Activated CD4-positive, alpha-beta T cell treated with anti-CD3 and anti-CD28 coated beads, Interleukin-2, Interleukin-4, amounts not matched to agents 100 ng/mL and 50 ng/mL, durations not matched to agents 16 hours and 8 hours (primary cell): ENCODE measurements at places on chromosomes 1 and 21.

DNA sequence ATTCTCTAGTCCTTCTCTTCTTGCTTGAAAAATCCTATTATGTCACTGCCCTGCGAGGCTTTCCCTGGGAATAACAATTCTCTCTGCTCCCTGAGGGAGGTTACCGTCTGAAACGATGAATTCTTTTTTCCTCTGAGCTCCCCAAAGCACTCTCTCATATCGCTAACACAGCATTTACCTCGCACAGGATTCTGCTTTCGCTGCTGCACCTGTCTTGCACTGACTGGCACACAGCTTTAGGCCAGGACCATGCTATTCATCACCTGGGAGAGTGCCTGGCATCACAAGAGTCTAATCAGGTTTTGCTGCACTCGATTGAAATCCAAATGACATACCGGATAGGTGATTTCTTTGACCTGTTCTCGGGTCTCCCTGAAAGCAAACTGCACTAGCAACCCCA is 52.8 kb upstream of the GNG4 start:
- DNase-seq, result no peak

GRCh38 chr21:14982336-14982735 is 82.5 kb downstream of the NRIP1 start:
- no peak for DNase-seq

DNA sequence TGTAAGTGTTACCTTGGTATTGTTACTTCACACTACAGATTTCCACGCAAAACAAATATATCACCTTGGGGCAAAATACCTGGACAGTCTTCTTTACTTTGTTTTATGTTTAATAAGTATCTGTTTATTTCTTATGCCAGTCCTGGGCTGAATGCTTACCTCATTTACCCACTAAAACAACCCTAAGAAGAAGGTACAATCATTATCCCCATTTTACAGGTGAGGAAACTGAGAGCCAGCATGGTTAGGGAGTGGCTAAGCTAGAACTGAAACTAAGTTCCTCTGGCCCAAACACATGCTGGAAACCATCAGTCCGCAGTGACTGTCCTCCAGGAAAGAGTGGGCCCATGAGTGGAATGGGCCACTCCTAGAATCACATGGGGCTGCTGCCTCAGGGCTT is 13.0 kb upstream of the GUCA2B start:
- no peak for DNase-seq

GRCh38 chr1:94321662-94322061 is 84.3 kb upstream of the ARHGAP29 start:
- no peak for DNase-seq

GRCh38 chr21:33578959-33579542 is 9.4 kb downstream of the DONSON start:
- DNase-seq, result peak; percentile 17

DNA sequence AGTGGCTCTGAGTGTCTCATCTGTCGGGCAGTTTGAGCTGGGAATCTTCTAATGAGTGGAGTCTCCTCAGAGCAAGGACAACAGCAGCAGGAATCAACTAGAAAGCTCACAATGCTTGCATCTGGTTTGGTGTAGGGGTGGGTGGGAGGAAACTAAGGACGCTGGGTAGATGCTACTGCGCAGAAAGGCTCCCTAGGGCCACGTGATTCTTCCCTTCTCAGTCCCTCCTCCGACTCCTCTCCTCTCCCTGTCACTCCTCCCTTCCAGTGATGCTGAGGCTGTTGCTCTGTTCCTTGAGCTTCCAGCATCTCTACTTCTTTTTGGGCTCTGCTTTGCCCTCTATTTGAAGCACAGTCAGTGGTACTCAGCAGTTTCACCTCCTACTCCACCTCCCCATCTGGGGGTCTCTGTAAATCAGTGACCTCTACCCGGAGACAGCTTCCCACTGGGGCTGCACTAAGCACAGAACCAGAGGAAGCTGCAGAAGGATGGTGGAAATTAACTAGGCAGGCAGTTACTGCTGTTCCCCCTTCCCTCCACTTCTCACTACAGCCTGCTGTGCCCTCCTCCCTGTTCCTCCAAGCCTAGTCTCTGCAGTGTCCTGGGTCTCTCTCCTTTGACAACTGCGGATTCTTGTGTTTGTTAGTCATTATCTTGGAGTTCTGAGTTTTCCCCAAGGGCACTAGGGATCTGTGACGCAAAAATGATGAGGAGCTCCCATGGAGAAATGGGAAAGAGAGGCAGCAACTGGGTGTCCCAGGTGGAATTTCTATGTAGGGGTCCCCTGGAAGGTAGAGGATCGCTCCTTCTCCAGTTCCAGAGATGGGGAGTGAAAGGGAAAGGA is 5.8 kb downstream of the LINGO4 start:
- DNase-seq, result no peak
